ENCODE measurements at places on chromosomes 11 and 22. TPM values are rescaled to one million over a fixed set of nuclear protein-coding genes. Genes with fewer than 3 reads are reported as not detected.

PRAME gene
- total RNA-seq: 0.05 TPM

INPP5J gene
- total RNA-seq: 0.13 TPM

SAA2 gene
- total RNA-seq: not detected

MYBPC3 gene
- total RNA-seq: not detected

THRSP gene
- not detected for total RNA-seq

LMO2 gene
- 0.31 TPM for total RNA-seq

SGSM1 gene
- total RNA-seq: not detected

UBQLNL gene
- 0.05 TPM for total RNA-seq

DNA sequence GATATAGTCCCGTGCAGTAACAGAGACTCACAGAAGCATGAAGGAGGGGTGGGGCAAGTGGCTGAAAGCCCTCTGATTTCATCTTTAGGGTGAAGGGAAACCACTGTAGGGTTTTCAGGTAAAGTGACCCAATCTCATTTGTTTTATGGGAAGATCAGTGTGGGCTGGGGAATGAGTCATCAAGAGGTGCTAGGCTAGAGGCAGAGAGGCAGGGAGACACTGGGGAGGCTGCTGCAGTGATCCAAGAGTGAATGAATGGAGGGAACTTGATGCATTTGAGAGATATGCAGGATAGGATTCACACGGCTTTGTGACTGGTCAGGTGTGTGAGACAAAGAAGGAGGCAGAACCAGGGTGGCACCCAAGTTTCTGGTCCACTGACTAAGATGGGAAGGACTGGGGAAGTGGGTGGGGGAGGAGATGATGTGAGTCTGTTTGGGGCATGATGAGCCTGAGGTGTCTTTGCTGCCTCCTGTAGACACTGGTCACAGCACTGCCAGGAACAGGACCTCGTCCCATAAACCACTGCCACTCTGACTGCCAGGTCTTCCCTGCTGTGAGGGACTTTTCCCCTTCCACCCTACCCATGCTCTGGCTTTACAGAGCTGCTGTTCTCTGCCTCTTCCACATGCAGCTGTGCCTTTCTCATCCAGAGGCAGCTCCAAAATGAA, 239.0 kb downstream of the TENM4 start:
- DNase-seq: no peak

DNA sequence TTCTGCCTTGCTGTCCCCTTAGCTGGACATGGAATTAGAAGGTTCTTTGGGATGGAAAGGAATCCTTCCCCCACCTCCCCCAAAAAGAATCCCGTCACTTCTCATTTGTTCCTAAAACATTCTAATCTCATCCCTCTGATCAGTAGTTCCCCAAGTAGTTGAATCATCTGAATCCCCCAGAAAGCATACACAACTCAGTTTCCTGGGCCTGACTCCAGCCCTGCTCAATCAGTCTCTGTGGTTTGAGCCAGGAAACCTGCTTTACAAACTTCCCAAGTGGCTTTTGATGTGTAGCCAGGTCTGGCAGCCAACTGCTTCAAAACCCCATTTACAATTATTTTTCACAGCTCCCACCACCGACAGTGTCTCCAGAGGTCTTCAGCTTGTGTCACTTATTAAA, 20.2 kb downstream of the C22orf31 start:
- no peak for DNase-seq

DNA sequence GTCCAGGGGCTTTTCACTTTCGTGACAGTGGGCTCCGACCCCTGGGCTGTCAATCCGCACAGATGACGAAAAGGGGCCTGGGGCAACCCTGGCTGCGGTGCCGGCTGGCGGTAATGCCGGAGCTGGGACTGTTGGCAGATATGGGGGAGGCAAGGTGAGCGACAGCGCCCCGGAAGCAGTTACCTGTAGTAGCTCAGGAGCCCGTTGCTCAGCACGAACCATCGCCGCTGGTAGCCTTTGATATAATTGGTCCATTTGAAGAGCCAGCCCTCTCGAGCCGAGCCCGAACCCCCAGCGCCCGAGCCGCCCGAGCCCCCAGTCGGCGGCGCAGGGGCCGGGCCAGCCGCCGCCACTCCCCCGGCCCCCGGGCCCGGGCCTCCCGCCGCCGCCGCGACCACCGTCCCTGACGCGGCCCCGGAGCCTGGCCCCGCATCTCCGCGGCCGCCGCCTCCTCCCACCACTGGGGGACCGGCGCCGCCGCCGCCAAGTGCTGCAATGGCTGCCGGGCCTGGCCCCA, 396 bp downstream of the OSBP start:
- no peak for DNase-seq

DNA sequence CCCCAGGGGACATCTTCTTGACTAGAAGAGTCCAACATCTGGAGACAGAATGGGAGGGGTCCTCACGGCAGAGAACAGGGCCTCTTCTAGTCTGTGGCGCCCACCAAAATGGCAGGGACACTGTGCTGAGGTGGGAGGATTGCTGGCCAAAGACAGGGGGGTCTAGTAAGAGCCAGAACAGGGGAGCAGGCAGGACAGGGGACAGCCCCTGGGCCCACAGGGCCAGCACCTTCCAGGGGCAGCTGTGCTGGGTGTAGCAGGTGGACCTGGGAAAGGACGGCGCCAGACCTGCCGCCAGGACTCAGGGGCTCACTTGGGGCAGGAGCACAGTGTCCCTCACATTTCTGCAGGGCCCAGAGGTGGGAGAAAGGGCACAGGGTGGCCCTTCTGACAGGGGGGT, 858 bp upstream of the APOBEC3A start:
- DNase-seq: no peak

DNA sequence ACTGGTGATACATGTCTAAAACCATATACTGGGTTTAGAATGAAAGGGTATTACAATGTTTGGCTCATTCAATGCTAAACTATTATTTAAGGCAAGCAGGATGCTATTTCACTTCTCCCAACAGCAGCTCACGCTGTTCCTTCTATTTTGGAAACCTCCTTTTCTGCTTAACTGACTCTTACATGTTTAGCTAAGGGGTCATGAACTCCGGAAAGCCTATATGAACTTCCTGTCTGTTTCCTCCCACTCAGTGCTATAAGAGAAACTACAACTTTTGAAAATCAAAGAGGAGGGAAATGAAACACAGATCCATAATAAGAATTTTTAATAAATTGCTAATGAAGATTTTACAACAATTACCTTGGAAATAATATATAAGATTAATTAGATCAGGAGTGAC, 30.9 kb downstream of the SLC36A4 start:
- no peak for DNase-seq

- DNase-seq: no peak
Observed at GRCh38 chr11:48031602-48032001, 51.2 kb downstream of the PTPRJ start.

GRCh38 chr22:43953988-43954785, 1.1 kb upstream of the SAMM50 start:
- no peak for DNase-seq

- no peak for DNase-seq
Observed at GRCh38 chr11:95907476-95907875, 16.4 kb downstream of the MTMR2 start.

GRCh38 chr11:134464981-134465730, 53.1 kb upstream of the B3GAT1 start:
- DNase-seq: no peak

DNA sequence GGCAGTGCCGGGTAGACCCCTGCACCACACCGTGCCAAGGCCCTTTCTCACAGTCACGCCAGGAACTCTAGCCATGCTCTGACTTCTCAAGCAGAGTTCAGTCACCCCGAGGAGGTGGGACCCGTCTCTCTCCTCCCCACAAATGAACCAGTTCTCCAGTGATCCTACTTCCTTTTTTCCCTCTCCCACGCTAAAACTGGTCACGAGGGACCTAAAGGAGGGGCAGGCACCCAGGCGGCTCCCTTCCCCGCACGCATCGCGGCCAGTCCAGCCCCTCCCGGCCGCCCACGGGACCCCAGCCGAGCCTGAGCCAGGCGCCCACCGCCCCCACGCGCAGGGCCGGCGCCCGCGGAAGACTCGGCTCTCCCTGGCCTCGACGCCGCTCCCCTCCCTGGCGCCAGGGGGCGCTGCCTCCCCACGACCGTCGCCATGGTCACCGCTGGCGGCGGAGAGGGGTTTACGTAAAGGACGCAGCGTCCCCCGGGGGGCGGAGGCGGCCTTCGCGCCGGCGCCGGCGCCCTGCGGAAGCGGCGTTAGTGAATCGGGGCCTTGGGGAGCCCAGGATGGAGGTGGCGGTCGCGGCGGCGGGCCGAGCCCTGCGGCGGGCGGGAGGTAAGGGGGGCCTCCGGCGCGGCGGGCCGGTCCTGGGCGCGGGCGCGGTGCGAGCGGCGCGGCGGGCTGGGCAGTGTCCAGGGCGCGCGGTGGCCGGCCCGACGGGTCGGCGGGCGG, at the start of gene DAGLA:
DAGLA (plus strand) TSS at position 499 of the 729 bp plus-strand sequence. CDS start 39,765 bp downstream, outside the sequence.
- peak; percentile 83 for DNase-seq

- DNase-seq: no peak
Observed at GRCh38 chr11:104001561-104002056, 34.8 kb upstream of the DDI1 start.

DNA sequence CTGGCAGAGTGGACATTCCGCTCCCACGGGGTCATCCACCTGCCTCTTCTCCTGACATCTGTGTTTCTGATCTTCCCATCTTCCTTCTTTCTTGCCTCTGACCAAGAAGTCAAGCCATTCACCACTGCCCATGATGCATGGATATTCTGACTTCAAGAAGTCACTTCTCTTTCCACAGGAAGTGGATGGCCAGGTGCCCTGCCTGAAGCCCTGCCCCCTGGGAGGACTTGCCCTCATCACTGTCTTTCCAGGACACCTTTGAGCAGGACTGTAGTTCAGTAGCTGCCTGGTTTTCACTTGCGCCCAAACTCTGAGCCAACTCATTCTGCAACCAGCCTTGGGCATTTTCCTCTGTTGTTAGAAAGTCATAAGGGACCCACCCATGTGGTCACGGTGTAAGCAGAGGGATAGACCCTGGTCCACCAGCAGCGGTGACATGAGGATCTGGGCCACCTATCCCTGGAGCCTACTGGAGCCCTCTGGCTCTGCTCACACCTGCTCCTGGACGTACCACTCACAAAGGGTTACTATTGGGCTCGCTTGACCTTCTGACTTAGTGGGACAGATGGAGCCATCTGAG, 6.9 kb downstream of the CYTH4 start:
- DNase-seq: no peak

DNA sequence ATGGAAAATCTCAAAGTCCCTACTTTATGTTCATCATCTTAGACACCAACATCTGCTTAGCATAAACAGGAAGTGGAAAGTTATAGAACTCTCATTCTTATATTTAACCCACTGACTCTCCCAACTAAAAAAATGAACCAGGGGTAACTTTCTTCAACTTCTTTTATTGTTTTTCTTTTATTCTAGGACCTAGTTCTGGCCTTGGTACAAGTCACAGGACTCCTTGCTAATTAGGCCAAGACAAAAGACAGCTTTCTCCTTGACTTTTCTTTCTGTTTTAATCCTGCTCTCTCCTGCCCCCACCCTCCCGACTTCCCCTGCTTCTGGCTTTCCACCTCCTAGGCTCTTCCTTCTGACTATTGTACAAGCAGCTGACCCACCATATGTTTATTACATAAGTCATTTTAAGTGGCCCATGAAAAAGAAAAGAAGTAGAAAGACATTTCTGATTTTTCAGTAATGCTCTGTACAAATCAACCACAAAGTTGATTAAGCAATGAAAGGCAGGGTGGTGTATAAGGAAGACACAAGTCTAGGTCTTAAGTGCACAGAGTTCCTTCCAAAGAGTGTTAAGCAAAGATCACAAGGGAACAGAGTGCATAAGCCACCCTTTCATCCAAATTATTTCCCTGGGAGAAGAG, 18.3 kb downstream of the JAML start:
- DNase-seq: no peak

DNA sequence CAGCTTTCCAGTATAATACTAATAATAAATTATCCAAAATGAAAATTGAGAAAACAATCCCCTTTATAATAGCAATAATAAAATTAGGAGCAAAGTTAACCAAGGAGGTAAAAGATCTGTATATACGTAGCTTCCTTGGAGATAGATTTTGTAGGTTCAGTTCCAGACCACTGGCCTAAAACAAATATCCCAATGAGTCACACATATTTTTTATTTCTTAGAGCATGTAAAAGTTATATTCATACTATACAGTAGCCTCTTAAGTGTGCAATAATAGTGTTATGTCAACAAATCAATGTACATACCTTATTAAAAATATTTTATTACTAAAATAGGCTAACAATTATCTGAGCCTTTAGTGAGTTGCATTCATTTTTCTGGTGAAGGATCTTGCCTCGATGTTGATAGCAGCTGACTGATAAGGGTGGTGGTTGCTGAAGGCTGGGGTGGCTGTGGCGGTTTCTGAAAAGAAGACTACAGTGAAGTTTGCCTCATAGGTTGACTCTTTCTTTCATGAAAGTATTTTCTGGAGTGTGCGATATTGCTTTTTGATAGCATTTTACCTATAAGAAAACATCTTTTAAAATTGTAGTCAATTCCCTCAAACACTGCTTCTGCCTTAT, 178.5 kb downstream of the ARHGAP42 start:
- no peak for DNase-seq

GRCh38 chr11:132623511-132623910, 908.8 kb downstream of the OPCML start:
- no peak for DNase-seq

DNA sequence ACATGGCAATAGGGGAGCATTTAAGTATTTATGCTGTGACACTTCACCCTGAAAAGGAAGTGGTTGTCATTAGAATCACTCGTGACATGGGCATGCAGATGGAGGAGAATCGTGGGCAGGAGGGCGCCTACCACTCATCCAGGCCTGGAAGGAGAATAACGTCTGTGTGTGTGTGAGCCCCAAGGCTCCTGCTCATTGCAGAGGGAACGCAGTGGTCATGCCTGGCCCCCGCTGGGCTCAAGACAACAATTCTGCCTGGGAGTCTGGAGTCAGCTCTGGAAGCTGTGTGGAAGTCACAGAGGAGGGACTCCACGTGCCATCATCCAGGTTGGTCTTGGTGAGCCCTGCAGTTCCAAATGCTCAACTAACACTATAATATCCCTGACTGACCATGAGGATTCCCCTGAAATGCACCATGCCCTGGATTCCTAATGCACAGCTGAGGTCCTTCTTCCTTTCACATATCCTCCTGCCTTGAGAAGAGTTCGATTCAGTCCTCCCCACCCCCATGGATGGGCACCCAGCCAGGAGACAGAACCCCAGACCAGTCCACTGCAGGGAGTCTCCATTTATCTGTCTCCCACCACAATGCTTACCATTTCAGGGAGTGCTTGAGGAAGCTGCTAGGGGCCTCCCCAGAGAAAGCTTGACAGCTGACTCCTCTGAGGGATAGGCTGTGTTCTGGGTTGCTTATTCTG, 446.9 kb upstream of the B3GAT1 start:
- no peak for DNase-seq

- DNase-seq: peak; percentile 72
Observed at GRCh38 chr11:46392421-46393230, 1.1 kb upstream of the CHRM4 start.

GRCh38 chr11:61855939-61856680, 28.0 kb downstream of the FADS2 start:
- no peak for DNase-seq

- DNase-seq: no peak
Observed at GRCh38 chr11:30561691-30562415, 24.3 kb downstream of the MPPED2 start.
